HS-5 (cell line): ENCODE measurements at places on chromosomes 1 and 21.

- no peak for DNase-seq
Measured at GRCh38 chr21:45029298-45029947, 45.0 kb upstream of the ADARB1 start.

DNA sequence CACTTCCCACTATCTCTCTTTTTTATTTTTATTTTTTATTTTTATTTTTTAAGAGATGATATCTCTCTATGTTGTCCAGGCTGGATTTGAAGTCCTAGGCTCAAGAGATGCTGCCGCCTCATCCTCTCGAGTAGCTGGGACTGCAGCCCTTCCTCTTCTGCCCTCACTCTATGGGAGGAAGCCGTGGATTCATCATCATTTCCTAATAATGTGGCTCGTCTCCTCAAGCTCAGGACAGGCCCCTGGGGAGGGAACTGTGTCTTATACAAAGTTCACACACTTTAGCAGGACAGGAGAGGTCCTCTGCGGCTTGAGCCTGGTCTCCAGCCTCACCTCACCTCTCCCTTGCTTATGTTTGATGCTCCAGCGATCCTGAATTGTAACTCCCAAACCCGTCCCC lies 16.5 kb upstream of the IFFO2 start:
- no peak for DNase-seq

- DNase-seq = peak; percentile 99
Measured at GRCh38 chr21:46048926-46049889, 48.7 kb upstream of the COL6A2 start.

DNA sequence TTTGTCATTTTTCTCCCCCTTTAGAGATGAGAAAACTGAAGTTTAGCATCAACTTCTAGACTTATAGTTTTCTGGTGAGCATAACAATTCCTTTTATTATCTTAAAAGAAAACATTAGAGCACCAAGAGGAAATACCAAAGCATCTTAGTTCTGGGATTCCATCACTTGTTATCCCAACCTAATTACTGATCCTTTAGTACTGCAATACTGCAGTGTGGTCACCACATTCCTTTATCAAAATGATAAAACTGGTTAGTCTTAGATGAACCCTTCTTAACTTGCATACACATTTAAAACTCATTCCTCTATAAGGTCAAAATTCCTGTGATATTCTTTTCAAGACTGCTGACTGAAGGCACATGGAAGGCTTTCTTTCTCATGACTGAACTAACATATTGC lies 23.1 kb downstream of the SOD1 start:
- no peak for DNase-seq

DNA sequence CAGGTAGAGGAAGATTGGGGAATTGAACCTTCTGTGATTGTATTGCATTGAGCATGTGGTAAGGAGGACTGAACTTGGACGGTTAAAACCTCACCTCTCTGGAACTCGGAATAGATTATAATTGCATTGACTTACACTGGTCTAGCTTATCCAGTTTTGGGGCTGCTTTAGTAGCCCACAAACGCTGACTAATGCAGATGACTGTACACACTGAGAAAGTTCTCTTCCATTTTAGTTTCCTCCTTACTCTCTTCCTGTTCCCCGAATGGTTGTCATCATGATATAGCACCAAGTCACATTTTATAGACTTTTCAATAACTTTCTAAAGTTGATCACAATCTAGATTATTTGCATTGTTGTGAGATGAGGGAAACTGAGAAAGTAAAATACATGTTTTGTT lies 78.2 kb downstream of the NFIA start:
- no peak for DNase-seq

- DNase-seq = no peak
Measured at GRCh38 chr1:39531526-39531925, 40.1 kb downstream of the BMP8A start.
